Fibroblast of skin of right quadriceps (primary cell): ENCODE measurements at places on chromosomes 2 and 18.

GRCh38 chr2:119683713-119684443 is 4.9 kb downstream of the TMEM177 start:
- DNase-seq: peak; percentile 25

DNA sequence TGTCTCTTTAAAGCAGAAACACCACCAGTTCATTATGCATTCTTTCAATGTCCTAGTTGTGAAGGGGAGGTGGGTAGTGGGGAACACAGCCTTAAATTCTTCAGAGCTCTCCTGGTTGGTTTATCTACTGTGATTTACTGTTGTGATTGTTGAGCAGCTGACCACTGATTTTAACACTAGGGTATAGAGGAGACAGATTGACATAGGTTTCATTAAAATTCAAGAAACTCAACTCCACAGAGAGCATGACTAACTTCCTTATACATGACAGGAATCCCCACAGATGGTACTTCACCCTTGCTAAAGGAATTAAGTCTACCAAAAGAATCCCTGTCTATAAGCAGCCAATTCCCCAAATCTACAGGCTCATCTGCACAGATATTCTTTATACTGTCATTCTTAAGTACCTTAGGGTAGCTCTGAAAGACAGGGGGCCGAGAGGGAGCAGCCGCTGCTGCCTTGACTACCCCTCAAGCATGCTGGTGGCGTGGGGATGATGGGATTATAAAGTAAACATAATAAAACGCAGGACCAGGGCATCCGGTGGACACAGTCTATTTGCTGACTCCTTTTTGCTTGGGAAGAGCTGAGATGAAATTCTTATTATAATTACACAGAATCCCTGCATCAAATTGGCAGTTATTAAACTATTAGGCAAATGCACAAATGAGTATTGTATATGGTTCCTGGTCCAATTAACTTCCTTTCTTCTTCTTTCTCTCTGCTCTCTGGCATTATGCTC is 1377.6 kb upstream of the PIK3C3 start:
- peak; percentile 45 for DNase-seq

DNA sequence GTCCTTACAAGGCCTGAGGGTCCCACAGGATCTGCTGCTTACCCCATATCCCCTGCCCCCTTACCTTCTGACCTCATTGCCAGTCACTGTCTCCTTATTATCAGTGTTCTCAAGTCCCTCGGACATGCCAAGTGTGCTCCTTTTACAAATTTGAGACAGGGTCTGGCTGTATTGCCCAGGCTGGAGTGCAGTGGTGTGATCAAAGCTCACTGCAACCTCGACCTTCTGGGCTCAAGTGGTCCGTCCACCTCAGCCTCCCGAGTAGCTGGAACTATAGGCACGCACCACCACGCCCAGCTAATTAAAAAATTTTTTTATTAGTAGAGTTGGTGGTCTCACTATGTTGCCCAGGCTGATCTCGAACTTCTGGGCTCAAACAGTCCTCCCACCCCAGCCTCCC is 141.0 kb downstream of the PHLPP1 start:
- no peak for DNase-seq

GRCh38 chr2:24435391-24436316 is 55.4 kb upstream of the NCOA1 start:
- DNase-seq: peak; percentile 69

DNA sequence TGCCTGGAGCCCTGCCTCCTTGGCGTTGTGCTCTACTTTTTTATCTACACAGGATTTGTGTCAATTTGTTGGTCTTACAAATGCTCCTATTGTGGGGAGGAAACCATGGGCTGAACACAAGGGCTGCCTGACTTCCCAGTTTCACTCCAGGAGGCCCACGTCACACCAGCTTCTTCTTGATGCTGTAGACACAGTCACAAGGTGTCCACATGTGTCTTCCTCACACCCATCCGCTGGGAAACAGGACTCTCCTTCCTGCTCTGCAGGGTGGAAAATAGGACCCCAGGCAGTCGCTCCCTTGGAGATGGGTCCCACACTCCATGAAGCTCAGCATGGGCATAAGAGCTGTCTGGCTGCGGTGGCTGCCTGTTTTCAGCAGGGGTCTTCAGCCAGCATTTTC is 468.2 kb downstream of the EPHA4 start:
- no peak for DNase-seq

GRCh38 chr2:121649149-121649595 is at the start of gene CLASP1:
Gene CLASP1 (minus strand): TSS chr2:121649462. CDS start chr2:121605895, 43,567 bp downstream.
- no peak for DNase-seq

DNA sequence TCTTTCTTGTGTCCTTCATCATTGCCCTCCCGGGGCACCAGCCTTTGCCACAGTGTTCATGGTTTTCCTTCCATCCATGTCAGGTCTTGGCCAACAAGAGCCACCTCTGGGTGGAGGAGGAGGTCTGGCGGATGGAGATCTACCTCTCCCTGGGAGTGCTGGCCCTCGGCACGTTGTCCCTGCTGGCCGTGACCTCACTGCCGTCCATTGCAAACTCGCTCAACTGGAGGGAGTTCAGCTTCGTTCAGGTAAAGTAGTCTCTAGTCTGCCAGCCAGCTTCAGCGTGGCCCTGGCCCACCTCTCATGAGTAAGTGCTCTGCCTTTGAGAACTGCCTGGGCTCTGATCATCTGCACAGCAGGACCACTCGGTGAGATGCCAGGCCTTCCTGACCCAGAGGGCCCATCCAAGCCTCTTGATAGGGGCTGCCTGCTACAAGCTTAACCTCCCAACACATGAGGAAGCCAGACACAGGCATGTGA is 31.0 kb downstream of the STEAP3 start:
- no peak for DNase-seq

GRCh38 chr2:65228263-65228750 is 676 bp downstream of the ACTR2 start:
- DNase-seq: peak; percentile 54

- DNase-seq: no peak
Measured at GRCh38 chr18:38644875-38645641, 1079.5 kb upstream of the CELF4 start.

- no peak for DNase-seq
Measured at GRCh38 chr18:79935925-79936324, 15.5 kb downstream of the SLC66A2 start.

DNA sequence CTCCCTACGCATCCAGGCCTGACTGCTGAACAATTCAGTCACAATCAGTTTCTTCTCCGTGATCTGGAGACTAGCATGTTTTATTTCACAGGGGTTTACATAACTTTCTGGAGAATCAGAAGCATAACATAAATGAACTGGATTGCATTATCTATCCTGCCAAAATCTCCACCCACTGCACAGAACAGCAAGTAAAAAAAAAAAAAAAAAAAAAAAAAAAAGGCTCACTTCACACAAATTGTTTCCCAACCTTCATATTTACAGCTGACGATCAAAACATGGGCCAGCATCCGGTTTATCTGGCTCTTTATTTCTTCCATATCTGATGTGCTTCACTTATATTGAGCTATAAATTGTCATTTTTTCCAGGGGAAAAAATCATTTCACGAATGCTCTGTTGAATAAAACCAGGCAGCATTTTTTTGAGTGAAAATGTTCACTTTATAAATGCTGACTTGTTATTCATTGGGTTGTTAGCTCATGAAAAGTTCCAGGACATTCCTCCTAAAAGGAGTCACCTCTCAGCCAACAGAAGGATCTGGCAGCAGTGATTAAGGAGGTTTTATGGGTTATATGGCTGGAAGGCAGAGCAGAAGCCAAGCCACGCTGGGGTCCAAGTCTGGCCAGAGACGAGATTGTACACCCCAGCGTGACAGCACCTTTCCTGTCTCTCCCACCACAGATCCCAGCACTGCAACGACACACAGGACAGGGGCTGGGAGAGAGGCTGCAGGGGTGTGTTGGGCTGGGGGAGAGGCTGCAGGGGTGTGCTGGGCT is 51.2 kb upstream of the GLI2 start:
- peak; percentile 75 for DNase-seq

- DNase-seq: no peak
Measured at GRCh38 chr18:77003316-77003715, 129.3 kb downstream of the MBP start.

DNA sequence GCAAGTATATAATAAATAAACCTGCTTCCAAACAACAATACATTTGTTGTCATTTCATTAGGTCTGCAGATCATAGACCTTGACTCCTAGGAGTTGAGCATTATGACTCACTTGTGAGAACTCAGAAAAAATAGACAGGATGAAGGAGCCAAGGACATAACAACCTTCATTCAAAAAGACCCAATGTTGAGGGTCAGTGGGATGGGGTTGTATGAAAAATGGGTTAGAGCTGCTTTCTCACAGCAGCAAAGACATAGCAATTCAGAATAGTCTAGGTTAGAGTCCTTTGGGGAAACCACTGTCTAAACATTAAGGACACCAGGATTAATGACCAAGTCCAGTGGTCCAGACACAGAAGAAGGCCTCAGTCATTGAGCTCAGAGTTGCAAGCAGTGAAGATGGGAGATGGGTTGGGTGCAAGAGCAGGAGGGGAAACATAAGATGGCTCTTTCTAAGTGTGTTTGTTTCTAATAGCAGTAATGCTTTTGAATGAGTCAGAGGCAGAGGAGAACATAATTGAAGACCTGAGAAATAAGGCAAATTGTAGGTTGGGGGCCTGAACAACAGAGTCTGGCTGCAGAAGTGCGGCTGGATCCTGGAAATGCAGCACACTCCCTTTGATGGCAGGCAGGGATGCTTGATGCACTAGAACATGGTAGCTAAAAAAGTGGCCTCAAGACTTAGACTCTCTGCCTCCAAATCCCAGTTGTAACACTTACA is 3.7 kb upstream of the SERPINB10 start:
- no peak for DNase-seq

DNA sequence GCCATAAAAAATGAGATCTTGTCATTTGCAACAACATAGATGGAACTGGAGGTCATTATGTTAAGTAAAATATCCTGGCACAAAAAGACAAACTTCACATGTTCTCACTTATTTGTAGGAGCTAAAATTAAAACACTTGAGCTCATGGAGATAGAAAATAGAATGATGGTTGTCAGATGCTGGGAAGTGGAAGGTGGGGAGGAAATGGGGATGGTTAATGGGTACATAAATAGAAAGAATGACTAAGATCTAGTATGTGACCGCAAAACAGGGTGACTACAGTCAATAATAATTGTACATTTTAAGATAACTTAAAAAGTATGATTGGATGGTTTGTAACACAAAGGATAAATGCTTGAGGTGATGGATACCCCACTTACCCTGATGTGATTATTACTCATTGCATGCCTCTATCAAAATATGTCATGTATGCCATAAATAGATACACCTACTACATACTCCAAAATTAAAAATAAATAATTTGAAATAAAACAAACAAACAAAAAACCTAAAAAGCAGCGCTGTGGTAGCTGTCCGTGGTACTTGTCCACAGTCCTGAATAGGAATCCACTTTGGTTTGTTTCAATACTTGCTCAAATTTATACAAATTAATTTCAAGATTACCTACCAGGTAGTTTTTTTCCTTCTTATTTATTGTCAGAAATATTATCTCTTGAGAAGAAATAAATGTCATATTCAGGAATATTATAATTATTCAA is 224.5 kb downstream of the DLGAP1 start:
- no peak for DNase-seq

DNA sequence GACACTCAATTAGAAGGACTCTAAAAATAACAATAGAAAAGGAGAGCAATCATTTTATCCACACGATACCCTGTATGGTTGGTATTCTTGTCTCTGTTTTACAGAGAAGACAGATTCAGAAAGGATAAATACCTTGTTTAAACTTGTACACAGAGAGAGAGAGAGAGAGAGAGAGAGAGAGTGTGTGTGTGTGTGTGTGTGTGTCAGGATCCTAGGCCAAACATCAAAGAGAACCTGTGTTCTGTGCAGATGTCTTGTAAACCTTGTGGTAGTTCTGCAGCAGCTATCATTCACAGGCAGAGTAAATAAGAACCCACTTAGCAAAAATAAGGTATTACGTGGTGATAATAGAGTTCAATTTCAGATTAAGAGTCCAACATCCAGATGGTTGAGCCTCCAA is 4.3 kb upstream of the CRIM1 start:
- DNase-seq: no peak

- DNase-seq: peak; percentile 24
Measured at GRCh38 chr2:213161759-213162515, 10.5 kb upstream of the IKZF2 start.

DNA sequence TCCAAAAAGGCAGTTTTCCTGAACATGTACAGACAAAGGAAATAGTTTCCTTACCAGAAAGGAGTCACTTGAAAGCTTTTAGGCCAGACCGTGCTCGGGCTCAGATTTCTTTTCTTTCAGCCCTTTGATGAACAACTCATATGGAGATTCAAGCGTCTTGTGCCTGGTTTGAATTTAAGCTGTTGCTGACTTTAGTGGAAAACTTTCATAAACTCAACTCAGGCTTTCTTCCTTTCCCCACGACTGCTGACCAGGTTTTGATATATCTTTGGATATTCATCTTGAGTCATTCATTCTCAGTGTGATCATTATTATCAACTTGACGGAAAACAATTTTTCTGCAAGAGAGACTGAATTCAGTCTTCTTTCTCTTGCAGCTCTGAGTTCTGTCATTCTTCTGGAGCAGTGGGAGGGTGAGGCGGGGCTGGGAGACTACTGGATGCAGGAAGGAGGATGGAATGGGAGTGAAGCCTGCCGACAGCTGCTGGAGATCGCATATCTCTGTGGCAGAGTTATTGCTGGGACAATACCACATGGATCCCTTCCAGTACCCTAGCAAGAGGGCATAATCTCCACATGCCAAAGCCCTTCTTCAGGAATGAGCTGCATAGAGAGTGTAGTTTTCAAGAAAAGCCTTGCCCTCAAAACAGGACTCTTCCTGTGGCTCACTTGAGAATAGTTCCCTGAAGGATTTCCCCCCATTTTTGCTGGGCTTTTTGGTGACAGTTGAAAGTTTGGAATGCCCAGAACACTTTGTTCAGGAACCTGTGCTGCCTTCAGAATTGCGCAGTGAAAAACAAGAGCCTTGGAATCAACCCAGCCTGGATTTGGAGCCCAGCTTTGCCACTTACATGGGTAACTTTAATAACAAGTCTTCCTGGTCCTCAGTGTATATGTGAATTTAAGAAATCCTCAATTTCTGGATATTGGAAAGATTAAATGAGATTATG is 364.4 kb downstream of the ZNF521 start:
- DNase-seq: peak; percentile 73

DNA sequence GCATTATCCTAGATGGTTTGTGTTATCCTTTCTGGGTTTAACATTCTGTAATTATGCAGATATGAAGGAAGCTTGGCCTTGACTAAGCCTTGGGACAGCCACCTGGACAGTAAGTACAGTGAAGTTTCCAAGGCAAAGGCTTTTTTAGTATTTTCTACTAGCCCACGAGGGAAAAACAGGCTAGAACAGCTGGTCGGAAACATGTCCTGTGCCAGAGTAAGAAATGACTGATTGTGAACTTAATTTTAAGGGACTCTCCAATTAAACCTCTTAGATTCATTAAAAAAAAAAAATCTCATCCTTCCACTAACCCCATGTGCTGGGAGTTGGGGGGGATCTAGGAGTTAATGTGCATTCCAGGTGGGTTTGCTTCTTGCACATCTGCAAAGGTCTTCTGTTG is 720.8 kb downstream of the SLC4A3 start:
- no peak for DNase-seq

GRCh38 chr18:4311136-4311535 is 144.0 kb downstream of the DLGAP1 start:
- DNase-seq: no peak
